Stimulated activated CD4-positive, alpha-beta T cell treated with anti-CD3 and anti-CD28 coated beads, Interleukin-4, amount 100 ng/mL, for 4 hours (primary cell): ENCODE measurements at places on chromosomes 11 and 22.
A peak's percentile ranks its signal among the peaks of the same experiment; 100 is the strongest.

DNA sequence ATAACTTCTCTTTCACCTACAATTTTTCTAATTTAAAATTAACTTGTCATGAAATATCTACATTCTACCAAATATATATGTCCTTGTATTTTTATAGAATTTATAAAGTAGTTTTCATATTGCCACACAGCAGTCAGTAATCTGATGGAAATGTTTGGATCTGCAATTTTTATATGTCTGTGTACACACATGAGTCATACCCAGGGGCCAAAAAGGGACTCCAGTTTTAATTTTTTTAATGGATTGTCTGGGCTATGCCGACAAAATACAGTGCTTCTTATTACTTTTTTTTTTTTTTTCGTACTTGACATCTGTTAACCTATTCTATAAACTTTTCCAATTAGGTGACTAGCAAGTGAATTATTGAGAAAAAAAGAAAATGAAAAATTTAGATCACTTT is 6.3 kb downstream of the GUCY1A2 start:
- no peak for DNase-seq

DNA sequence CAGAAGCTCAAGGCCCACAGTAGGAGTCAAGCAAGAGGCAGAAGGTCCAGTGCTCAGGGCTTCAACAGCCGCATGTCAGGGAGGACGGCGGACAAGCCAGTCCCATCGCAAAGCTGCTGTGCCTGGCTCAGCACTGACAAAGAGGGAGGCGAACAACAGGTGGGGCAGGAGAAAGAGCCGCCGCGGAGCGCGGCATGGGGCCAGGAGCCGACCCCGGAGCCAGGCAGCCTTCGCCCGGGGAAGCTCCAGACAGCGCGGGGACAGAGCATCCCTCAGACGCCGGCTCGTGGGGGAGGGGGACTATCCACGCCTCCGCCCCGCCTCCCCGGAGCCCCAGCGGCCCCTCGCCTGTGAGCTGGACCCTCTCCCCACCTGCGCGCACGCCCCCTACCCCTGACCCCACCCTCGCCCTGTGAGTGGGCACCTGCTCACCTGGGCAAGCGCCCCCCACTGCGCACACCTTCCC is 369 bp downstream of the DHCR7 start:
- peak; percentile 40 for DNase-seq

DNA sequence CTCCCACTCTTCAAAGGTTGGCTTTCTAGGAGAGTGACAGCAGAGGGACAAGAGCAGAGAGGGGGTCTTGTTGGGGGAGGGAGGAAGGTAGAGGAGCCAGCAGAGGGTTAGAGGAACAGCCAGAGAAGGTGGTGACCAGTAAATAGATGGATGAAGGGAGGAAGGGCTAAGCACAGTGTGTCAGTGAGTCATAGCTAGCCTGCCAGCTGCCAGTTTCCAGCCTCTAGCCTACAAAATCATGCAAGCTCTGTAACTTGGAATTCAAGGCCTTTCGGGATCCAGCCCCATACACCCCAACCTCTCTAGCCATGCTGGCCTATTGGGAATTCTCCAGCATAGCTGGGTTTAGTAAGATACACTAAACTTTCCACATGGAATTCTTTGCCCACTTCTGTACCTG is 147.4 kb upstream of the TEAD1 start:
- DNase-seq = no peak

DNA sequence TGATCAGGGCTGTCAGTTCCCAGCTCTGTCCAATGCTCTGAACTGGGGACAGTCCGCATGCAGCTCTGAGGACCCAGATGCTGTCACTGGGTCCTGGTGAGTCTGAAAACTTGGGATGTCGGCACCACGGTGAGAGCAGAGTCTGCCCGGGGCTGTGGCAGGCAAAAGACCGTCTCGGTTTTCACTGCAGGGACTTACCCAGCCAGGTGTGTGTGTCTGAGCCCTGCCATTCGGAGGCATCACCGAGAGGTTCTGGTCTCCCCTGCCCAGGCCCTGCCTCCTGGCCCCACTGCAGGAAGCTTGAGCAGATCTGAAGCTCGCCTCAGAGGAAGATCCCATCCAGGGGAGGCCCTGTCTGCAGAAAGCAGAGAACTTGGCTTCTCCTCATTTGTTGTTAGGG is 5.2 kb downstream of the TP53AIP1 start:
- DNase-seq = no peak

DNA sequence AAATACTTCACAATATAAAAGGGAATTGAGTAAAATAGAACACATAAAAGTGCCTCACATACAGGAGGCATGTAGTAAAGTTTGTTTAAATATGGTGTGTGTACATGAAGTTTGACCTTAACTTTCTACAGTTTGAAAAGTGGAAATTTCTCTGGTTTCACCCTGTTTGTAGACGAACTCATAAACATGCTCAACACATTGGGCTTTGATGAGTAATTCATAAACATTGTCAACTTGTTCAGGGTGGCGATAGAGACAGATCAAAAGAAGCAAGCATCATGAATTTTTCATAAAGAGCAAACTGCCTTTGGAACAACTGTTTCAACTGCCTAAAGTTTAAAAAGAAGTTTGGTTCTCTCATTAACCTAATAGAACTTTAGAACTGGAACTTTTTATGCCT is 9.1 kb downstream of the SLN start:
- no peak for DNase-seq

DNA sequence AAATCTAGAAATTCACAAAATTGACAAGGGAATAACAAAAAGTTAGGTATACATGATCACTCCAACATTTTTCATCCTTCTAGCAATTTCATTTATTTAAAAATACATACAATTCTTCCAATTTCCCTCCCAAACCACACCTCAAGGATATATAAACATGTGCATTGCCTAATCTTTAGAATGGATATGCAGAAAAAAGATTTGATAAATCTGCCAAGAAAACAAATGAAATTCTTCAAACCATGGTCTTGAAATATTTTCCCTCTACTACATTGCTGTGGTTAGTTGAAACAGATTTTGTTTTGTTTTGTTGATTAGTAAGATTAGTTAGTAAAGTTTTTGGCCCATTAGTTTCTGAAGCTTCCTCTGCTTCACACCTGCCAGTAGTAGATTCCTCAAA is 703.3 kb upstream of the CCDC179 start:
- DNase-seq = no peak

- peak; percentile 52 for DNase-seq
These were observed 68.4 kb downstream of the IGLL5 start for GRCh38 chr22:22955866-22956535.

DNA sequence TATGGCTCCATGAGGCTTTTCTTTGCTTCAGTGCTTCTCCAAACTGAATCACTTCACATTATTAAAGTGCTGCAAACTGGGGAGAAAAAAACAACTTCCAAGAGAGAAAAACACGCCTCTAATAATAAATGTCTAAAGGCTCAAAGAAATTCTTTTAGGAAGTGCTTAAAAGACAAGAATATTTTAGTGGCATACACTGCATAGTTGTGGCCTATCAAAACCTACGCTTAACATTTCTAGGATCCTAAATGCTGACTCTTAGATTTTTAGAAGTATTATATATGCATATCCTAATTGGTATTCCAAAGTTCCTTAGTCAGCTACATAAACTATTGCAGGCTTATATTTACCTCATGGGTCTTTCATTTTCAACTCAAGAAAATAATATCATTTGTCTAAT is 879.0 kb upstream of the CCDC90B start:
- DNase-seq = no peak

DNA sequence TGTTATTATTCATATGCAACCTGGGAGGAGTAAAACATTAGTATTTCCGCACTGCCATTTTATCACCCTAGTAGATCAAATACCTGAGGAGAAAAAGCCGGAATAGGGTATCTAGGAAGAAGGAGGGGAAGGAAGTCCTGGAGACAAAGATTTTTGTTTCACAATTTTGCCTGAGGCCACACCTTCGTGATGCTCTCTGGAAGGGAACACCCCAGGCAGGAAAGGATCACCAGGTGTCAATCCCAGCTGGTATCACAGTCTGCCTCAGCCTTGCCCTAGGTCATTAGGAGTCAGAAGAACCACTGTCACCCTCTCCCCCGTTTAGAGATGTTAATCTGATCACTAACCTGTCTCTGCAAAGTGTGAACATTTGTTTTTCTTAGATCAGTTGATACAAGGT is 35.4 kb upstream of the IGSF9B start:
- no peak for DNase-seq

- DNase-seq = no peak
These were observed 50.2 kb upstream of the TP53I11 start for GRCh38 chr11:45000918-45001317.

GRCh38 chr11:65412271-65413076 is 10.1 kb upstream of the NEAT1 start:
- DNase-seq = no peak

- DNase-seq = no peak
These were observed 11.9 kb downstream of the L3MBTL2 start for GRCh38 chr22:41216984-41217383.

GRCh38 chr22:19903031-19903430 is 38.5 kb upstream of the COMT start:
- DNase-seq = no peak

GRCh38 chr22:24216541-24217209 is 28.2 kb downstream of the GGT5 start:
- DNase-seq = no peak

DNA sequence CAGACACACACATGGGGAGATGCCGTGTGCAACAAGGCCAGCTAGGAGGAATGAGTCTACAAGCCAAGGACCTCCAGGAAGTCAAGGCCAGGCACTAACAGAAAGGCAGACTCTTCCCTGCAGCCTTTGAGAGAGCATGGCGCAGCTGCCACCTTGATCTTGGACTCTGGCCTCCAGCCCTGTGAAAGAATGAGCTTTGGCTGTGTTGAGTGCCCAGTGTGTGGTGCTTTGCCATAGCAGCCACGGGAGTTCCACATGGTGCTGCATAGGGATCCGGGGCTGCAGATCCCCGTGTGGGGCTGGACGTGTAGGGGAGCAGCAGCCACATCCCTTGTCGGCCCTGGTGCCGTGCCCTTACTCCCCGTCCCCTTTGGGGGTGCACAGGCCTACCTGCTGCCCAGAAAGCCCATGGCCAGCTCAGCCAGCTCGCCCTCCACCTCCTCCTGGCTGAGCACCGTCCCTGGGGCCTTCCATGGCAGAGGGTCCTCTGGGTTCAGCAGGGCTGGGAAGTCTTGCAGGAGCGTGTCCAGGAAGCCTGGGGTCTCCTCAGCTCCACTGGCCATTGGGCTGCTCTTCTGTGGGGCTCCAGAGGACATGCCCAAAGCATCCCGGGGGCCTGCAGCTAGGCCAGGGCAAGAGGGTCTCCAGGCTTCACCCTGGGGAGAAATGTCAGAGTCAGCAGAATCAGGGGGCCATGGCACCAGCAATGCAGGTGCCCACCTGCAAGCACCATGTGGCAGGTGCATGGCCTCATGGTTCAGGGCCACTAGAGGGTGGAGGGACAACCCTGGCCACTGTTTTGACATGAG is 7.0 kb downstream of the PPM1F start:
- no peak for DNase-seq

DNA sequence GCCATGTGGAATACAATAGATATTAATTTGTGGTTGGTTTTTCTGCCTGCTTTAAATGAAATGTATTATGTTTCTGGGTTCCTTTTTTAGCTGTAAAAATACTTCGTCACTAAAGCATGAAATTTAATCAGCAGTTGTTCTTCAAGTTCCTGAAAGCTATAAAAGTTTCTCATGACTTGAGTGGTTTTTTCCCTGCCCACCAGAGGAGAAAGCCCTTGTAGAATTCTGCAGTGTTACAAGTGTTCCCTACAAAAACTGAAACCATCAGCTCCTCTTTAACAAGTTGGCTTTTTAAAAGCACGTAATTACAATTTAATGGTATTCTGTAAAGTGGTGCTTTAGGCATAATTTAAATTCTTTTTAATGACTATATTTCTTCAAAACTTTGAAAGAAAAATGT is 56.2 kb downstream of the PANX1 start:
- DNase-seq = no peak

DNA sequence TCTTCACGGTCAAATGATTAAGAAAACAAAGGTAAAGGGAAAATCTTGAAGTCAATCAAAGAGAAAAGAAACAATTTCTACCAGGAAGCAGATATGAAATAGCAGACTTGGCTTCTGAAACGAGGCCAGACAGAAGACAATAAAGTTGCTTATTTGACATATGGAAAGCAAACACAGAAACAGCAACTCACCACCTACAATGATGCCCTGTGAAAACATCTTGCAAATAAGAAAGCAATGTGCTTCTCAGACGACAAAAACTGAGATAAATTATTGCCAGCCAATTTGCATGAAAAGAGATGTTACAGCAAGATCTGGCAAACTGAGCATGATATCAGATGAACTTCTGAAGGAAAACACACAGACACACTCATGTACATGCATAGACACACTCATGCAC is 45.9 kb upstream of the CTSC start:
- no peak for DNase-seq

GRCh38 chr22:30423301-30423958 is 2.1 kb upstream of the MTFP1 start:
- DNase-seq = peak; percentile 42
